Thoracic aorta (tissue), 2 donors: ENCODE measurements at places on chromosomes 16 and 17. TPM values are rescaled to one million over a fixed set of nuclear protein-coding genes. Genes with fewer than 3 reads are reported as not detected.

Gene NT5M
- total RNA-seq = 0.92 TPM

Gene ATP2A3
- total RNA-seq = 37.2 TPM

Gene CD2BP2
- total RNA-seq = 52.0 TPM

Gene RNF222
- not detected for total RNA-seq

Gene KIF1C
- 113 TPM for total RNA-seq

Gene FNDC8
- not detected for total RNA-seq

Gene CHST4
- not detected for total RNA-seq

Gene RAB11FIP4
- total RNA-seq = 3.7 TPM

Gene EIF3CL
- 72.4 TPM for total RNA-seq

Gene FBXO39
- not detected for total RNA-seq

Gene AHSP
- not detected for total RNA-seq

Gene CRYBA1
- not detected for total RNA-seq

Gene TBC1D3
- not detected for total RNA-seq

Gene QRICH2
- total RNA-seq = 6.1 TPM

Gene SEC14L5
- total RNA-seq = 4.6 TPM

Gene SDR42E1
- total RNA-seq = 0.56 TPM

Gene PPY
- total RNA-seq = not detected

Gene CAPNS2
- not detected for total RNA-seq

Gene NSF
- total RNA-seq = 27.9 TPM

Gene CD300A
- total RNA-seq = 7.7 TPM

Gene GPR139
- not detected for total RNA-seq

Gene CDH16
- total RNA-seq = not detected

Gene CCT6B
- total RNA-seq = 4.9 TPM

Gene LITAFD
- total RNA-seq = not detected

Gene NOXO1
- not detected for total RNA-seq

Gene SPNS1
- total RNA-seq = 36.6 TPM

Gene HBM
- not detected for total RNA-seq
